ENCODE measurements at places on chromosomes 5 and 9.

DNA sequence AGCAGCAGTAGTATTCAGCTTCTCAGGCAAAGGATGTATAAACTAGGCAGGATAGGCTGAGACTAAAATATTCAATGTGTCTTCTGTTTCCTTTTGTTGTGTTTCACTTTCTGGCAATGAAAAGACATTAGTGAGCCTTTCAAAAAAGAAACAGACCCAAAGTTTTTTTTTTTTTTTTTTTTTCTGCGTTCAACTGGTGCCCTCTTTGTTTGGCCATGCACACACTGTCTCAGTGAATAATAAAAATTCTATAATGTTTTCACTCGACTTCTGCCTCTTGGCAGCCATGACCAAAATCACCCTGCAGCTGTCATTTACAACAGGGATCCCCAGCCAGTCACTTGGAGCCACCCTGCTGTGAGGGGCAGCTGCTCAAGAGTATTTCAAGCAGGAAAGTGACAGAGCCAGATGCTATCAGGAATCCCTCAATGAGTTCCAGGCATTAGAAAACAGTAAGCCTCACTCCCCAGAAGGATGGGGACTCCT is 44.0 kb upstream of the MAN2A1 start:
- no peak for DNase-seq

DNA sequence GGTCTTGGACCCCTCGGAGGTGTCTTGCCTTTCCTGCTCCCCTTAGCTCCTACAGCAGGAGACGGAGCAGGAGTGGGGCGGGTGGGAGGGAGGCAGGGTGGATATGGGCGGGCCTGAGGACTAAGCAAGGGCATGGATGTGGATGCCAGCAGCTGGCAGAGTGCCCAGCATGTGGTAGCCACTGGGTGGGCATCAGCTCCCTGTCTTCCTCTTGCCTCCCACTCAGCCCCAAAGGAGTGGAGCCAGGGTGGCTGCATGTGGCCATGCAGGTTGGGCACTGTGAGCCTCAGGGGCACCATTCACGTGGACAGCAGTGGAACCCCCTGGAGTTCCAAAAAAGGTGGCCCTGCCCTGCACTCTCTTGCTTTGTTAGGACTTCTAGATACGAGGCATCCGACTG is 90.1 kb upstream of the TBCA start:
- no peak for DNase-seq

GRCh38 chr9:79687131-79687447 is 115.3 kb downstream of the TLE4 start:
- no peak for DNase-seq

- DNase-seq, result no peak
These were observed 404.0 kb upstream of the GRIA1 start for GRCh38 chr5:153086486-153086885.

DNA sequence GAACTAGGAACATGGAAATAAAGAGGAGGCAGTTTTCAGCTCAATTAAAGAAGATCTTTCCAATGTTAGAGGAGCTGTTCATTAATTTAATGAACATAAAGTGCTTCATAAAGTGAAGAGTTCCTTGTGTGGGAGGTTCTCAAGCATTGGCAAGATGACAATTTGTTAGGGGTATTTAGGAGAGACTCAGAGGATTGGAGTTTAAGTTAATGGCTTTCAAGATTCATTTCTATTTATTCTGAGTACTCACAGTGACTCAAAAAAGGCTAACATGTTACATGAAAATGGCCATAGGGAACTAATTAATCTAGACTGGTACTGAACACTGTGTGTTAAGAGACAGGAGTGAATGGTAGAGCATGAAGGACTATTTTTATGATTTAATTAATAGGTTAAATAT is 55.4 kb upstream of the CDH12 start:
- DNase-seq, result no peak

- no peak for DNase-seq
These were observed 36.3 kb upstream of the BASP1 start for GRCh38 chr5:17180864-17181723.

GRCh38 chr9:26863074-26863473 is 29.5 kb downstream of the CAAP1 start:
- no peak for DNase-seq

DNA sequence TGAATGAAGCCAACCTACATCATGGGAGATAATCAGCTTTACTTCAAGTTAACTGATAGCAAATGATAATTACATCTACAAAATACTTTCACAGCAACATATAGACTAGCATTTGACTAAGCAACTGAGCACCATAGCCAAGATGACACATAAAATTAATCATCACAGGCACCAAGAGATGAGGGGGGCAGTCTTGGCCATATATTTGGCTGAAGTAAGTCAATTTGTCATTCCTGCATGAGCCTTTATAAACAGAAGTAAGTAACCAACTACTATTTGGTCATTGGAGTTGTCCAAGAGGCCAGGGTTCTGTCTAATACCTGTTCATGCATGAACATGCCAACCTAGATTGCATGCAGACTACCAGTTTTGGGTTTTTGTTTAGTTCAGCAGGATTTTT is 53.6 kb downstream of the PDCD1LG2 start:
- DNase-seq, result no peak

Measured in activated CD4-positive, alpha-beta T cell treated with anti-CD3 and anti-CD28 coated beads for 4 hours (primary cell).